ENCODE measurements at places on chromosomes 16 and 17.
A peak's percentile ranks its signal among the peaks of the same experiment; 100 is the strongest.

DNA sequence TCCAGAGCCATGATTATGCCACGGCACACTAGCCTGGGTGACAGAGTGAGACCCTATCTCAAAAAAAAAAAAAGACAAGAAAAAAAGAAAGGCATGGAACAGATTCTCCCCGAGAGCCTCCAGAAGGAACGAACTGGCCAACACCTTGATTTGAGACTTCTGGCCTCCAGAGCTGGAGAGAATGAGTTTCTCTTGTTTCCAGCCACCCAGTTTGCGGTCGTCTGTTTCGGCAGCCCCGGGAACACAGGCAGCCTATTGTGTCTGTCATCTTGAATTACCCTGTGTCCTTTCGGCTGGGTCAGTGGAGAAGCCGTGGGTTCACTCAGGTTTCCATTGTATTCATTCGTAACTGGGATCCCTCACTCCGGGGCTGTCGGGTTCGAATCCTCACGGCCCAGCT lies 83.9 kb downstream of the RPA1 start:
- no peak for DNase-seq
- peaks cover 7% of the 10 kb centered on the region for H3K27me3 ChIP-seq
- no peak overlapping the region for H3K27ac ChIP-seq
- no peaks in the 10 kb centered on the region for H3K36me3 ChIP-seq
- no peaks in the 10 kb centered on the region for H3K4me1 ChIP-seq

- H3K27me3 ChIP-seq, result no peaks in the 10 kb centered on the region
- H3K4me3 ChIP-seq, result no peak overlapping the region
- no peak for DNase-seq
- no peaks in the 10 kb centered on the region for H3K4me1 ChIP-seq
- no peaks in the 10 kb centered on the region for H3K36me3 ChIP-seq
These were observed 95.2 kb downstream of the CCDC182 start for GRCh38 chr17:57649731-57650484.

GRCh38 chr17:27665549-27665948 lies 34.6 kb downstream of the LGALS9 start:
- H3K27ac ChIP-seq, result no peak overlapping the region
- H3K27me3 ChIP-seq, result no peaks in the 10 kb centered on the region
- H3K36me3 ChIP-seq, result no peaks in the 10 kb centered on the region
- DNase-seq, result no peak
- no peak overlapping the region for H3K4me3 ChIP-seq

- DNase-seq, result no peak
- no peak overlapping the region for H3K27ac ChIP-seq
- H3K36me3 ChIP-seq, result no peaks in the 10 kb centered on the region
- H3K27me3 ChIP-seq, result no peaks in the 10 kb centered on the region
- no peaks in the 10 kb centered on the region for H3K4me1 ChIP-seq
These were observed 25.3 kb downstream of the CMIP start for GRCh38 chr16:81469710-81470535.

GRCh38 chr16:82631701-82632685 lies 5.2 kb downstream of the CDH13 start:
- peaks cover 46% of the 10 kb centered on the region for H3K4me1 ChIP-seq
- peak overlapping the region; percentile 94 for H3K27ac ChIP-seq
- no peak for DNase-seq
- no peaks in the 10 kb centered on the region for H3K27me3 ChIP-seq
- H3K36me3 ChIP-seq, result no peaks in the 10 kb centered on the region

- H3K4me1 ChIP-seq, result no peaks in the 10 kb centered on the region
- no peaks in the 10 kb centered on the region for H3K27me3 ChIP-seq
- no peaks in the 10 kb centered on the region for H3K36me3 ChIP-seq
- no peak for DNase-seq
These were observed 134.5 kb downstream of the MRTFB start for GRCh38 chr16:14205666-14206065.

GRCh38 chr16:67428146-67428731 lies 2.7 kb upstream of the HSD11B2 start:
- H3K36me3 ChIP-seq, result no peaks in the 10 kb centered on the region
- H3K4me3 ChIP-seq, result no peak overlapping the region
- H3K27ac ChIP-seq, result no peak overlapping the region
- peaks cover 11% of the 10 kb centered on the region for H3K4me1 ChIP-seq

GRCh38 chr16:20883554-20884239 lies 16.5 kb downstream of the DCUN1D3 start:
- H3K27me3 ChIP-seq, result no peaks in the 10 kb centered on the region
- no peak overlapping the region for H3K4me3 ChIP-seq
- peaks cover 5% of the 10 kb centered on the region for H3K4me1 ChIP-seq

- no peaks in the 10 kb centered on the region for H3K27me3 ChIP-seq
- no peaks in the 10 kb centered on the region for H3K36me3 ChIP-seq
- no peak overlapping the region for H3K4me3 ChIP-seq
- H3K4me1 ChIP-seq, result no peaks in the 10 kb centered on the region
- no peak for DNase-seq
These were observed 178.3 kb downstream of the PRKCB start for GRCh38 chr16:24013864-24014645.

DNA sequence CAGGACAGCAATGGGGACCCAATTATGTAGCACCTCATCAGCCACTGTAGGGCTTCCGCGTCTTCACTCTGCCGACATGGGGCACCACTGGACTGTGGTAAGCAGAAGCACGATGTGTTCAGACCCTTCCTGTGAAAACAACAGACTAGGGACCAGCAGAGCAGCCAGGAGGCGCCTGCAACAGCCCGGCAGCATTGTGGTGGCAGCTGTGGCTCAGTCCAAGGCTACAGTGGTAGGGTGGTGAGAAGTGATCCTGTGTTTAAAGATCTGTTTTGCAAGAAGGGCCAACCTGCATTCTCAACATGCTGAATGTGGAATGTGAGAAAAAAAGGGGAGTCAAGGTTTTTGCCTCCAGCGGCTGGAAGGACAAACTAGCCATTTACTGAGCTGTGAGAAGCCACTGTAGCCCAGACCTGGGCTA lies 80.8 kb downstream of the GAS7 start:
- no peaks in the 10 kb centered on the region for H3K27me3 ChIP-seq
- H3K27ac ChIP-seq, result no peak overlapping the region
- H3K4me1 ChIP-seq, result peaks cover 3% of the 10 kb centered on the region
- no peak overlapping the region for H3K4me3 ChIP-seq
- no peaks in the 10 kb centered on the region for H3K36me3 ChIP-seq

- no peaks in the 10 kb centered on the region for H3K27me3 ChIP-seq
- no peak overlapping the region for H3K4me3 ChIP-seq
- DNase-seq, result no peak
- H3K27ac ChIP-seq, result no peak overlapping the region
- H3K4me1 ChIP-seq, result no peaks in the 10 kb centered on the region
These were observed 42.1 kb downstream of the IKZF3 start for GRCh38 chr17:39822051-39822451.

DNA sequence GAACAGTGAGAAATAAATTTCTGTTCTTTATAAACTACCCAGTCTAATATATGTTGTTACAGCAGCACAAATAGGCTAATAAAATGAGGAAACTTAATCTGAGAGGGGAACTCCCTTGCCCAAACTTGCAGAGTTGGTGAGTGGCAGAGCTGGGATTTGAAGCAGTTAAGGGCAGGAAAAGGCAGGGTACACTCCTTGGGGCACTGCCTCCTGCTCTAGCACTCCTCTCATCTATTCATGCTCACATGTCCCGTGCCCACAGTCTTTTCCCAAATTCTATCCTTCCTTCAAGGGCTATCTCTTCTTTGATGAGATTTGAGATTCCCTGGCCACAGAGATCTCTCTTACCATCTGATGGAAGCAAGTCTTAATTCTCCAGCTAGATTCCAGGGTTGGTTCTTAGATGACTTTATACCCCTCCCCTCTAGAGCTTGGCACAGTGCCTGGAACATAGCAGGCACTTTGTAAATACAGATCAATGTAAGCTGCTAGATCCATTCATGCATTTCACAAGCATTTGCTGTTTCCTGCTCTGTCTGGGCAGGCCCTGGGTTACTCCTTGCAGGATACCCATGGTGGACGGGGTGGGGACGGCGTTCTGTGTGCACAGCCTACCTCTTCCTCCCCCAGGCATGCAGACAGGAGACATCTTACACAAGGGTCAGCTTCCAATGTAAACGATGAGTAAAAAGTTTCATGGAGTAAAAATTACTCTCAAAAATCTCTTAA lies 39.2 kb upstream of the ABCC12 start:
- H3K27me3 ChIP-seq, result no peaks in the 10 kb centered on the region
- H3K27ac ChIP-seq, result no peak overlapping the region
- no peak overlapping the region for H3K4me3 ChIP-seq
- H3K4me1 ChIP-seq, result no peaks in the 10 kb centered on the region

GRCh38 chr16:28925386-28926228 lies 569 bp upstream of the RABEP2 start:
- peak overlapping the region; percentile 90 for H3K4me3 ChIP-seq
- no peaks in the 10 kb centered on the region for H3K27me3 ChIP-seq
- peak; percentile 88 for DNase-seq
- peak overlapping the region; percentile 96 for H3K27ac ChIP-seq

DNA sequence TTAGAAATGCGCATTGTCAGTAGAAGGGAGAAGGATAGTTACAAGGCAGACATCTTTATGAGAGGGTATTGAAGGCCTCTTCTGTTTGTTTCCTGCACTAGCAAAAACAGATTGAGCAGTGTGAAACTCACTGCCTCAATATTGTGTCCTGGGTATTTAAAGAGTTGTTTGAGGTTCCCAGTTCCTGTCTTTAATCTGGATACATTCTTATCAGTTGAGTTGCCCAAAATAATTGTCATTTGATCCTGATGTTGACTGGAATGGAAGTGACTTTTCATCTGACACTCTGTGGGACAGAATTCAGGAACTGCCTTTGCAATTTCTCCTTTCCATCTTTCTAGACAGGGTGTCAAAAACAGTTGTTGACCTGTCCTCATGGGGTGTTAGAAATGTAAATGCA lies 1.7 kb downstream of the ATP6V0A1 start:
- peaks cover 18% of the 10 kb centered on the region for H3K36me3 ChIP-seq
- H3K27me3 ChIP-seq, result no peaks in the 10 kb centered on the region
- peaks cover 24% of the 10 kb centered on the region for H3K4me1 ChIP-seq

GRCh38 chr16:17133851-17134250 lies 336.9 kb downstream of the XYLT1 start:
- no peak overlapping the region for H3K4me3 ChIP-seq
- H3K27ac ChIP-seq, result no peak overlapping the region
- no peaks in the 10 kb centered on the region for H3K27me3 ChIP-seq
- H3K36me3 ChIP-seq, result no peaks in the 10 kb centered on the region
- no peak for DNase-seq
- H3K4me1 ChIP-seq, result no peaks in the 10 kb centered on the region

DNA sequence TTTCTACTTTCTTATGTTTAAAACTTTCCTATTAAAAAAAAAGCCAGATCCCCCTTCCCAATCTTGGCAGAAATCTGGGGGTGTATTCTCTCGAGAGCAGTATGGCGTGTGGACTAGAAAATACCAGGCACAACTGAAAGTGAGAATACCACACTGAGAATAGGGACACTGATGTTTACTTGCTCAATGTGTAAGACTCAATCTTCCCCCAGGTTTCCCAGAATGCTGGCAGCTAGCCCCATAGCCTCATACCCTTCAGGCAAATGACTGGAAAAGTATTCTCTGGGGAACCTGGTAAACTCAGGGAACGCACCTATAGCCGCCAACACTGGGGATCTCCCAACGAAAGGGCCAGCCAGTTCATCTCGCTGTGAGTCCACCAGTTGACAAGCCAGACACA lies 15.3 kb downstream of the ZZEF1 start:
- H3K4me1 ChIP-seq, result no peaks in the 10 kb centered on the region
- DNase-seq, result no peak
- H3K4me3 ChIP-seq, result no peak overlapping the region

DNA sequence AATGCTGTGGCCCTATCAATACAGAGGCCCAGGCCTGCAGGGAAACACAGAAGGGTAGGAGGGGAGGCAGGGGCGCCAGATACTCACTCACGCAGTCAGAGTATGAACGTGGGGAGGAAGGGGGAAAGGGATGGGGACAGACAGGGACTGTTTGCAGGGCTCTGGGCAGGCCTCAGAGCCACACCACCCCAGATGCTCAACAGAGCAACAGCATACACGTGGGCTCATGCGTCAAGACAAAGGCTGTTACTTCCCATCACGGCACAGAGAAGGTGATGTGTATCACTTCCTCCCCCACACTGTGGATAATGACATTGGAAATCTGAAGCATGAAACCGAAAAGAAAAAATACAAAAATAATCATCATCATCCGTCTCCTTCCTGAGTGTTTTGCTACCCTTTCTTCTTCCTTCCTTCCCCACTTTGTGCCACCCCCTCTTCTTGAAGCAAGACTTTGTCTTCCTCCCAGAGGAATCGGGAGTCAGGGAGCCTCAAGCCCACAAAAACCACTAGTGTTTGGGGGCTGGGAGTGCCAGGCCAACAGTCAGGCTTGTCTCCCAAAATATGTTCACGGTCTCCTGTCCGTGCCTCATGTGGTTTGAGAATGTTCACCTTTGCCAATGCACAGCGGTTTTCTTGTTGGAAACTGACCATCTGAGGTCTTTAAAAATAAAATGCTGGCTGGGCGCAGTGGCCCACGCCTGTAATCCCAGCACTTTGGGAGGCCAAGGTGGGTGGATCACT lies 20.1 kb downstream of the SLC39A11 start:
- H3K36me3 ChIP-seq, result no peaks in the 10 kb centered on the region
- H3K4me1 ChIP-seq, result no peaks in the 10 kb centered on the region
- no peak overlapping the region for H3K4me3 ChIP-seq

DNA sequence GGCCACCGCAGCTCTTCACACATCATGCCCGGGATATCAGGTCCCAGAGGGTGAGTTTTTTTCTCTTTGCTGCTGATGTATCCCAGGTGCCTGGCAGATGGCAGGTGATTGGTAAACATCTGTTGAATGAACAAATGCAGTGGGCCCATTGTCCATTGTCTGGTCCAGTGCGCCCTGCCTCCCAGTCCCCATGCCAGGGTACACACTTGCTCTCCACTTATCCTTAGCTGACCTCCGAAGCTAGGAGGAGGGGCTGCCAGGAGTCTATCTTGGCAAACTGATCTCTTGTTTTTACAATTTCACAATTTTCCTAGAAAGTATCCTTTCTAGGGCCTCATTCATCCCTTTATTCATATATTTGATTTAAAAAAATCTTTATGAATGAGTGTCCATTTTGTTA lies 196.0 kb downstream of the RAB11FIP4 start:
- H3K4me3 ChIP-seq, result no peak overlapping the region
- no peaks in the 10 kb centered on the region for H3K27me3 ChIP-seq
- H3K36me3 ChIP-seq, result peaks cover 19% of the 10 kb centered on the region
- peak overlapping the region; percentile 75 for H3K27ac ChIP-seq
- H3K4me1 ChIP-seq, result peaks cover 30% of the 10 kb centered on the region
- no peak for DNase-seq

- no peaks in the 10 kb centered on the region for H3K4me1 ChIP-seq
- no peak overlapping the region for H3K27ac ChIP-seq
- peaks cover 15% of the 10 kb centered on the region for H3K36me3 ChIP-seq
- H3K27me3 ChIP-seq, result no peaks in the 10 kb centered on the region
- DNase-seq, result no peak
- no peak overlapping the region for H3K4me3 ChIP-seq
These were observed 6.3 kb downstream of the GNPTG start for GRCh38 chr16:1357906-1358566.

DNA sequence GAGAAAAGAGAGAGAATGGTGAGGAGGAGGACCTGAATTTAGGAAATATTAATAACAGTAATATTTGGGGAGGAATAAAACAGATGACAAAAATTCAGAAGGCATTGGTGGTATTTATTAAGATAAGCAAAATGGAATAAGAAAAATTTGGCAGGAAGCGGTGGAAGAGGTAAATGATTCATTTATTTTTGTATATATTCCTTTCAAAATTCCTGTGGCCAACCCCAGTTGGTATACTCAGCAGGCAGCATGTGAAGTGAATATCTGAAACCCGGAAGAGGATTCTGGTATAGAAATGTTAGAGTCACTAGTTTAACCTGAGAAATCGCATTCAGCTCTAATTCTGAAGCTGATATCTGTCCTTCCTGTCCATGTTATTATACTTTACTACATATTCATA lies 792.0 kb downstream of the KCNJ2 start:
- H3K4me1 ChIP-seq, result no peaks in the 10 kb centered on the region
- H3K27me3 ChIP-seq, result no peaks in the 10 kb centered on the region
- no peak overlapping the region for H3K4me3 ChIP-seq
- no peaks in the 10 kb centered on the region for H3K36me3 ChIP-seq
